ENCODE measurements at places on chromosomes 2 and 18. TPM values are rescaled to one million over a fixed set of nuclear protein-coding genes. Genes with fewer than 3 reads are reported as not detected.

The ALPI gene
- not detected for total RNA-seq

The LYPD1 gene
- 0.79 TPM for total RNA-seq

The CNDP1 gene
- total RNA-seq, result 0.16 TPM

The MERTK gene
- 17.6 TPM for total RNA-seq

The ELOA2 gene
- not detected for total RNA-seq

The ZFP36L2 gene
- total RNA-seq, result 54.8 TPM

DNA sequence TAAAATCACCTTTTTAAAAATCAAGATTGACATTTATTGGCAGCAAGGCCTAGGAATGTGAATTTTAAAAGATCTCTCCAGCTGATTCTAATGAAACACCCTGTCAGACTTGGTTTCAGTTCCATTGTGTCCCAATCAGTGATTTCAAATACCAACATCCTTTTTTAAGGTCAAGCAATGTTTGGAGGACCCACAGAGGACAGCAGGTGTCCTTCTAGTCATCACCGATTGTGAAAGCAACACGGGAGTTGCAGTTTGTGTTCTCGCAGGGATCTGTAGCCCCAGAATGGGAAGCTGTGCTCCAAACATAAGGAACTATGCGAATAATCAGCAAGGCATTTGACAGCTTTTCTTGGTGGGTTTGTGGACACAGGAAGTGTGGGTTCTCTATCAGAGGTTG lies 4.5 kb upstream of the KIDINS220 start:
- DNase-seq, result no peak

- DNase-seq, result no peak
Observed at GRCh38 chr2:152094014-152094413, 4.8 kb downstream of the CACNB4 start.

DNA sequence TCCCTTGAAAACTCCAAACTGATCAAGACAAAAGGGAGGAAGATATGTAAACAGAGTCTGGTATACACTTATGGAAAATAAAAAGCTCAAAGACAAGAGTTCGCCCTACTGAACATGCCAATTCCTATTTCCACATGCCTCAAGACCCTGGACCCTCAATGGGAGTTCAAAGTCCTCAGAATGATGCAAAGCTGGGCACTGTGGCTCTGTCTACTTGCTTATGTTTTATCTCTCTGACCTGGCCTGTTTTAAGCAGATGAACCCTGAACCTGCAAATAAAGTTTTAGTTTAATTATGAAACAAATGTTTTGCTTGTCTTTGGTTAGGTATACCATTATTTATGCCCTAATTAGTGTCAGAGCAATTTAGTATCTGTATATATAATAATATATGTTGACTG lies 22.6 kb downstream of the NR4A2 start:
- no peak for DNase-seq

Data from urinary bladder (tissue), 4 donors.